Putamen (tissue), 1 donor: ENCODE measurements at places on chromosomes 12 and 14.

DNA sequence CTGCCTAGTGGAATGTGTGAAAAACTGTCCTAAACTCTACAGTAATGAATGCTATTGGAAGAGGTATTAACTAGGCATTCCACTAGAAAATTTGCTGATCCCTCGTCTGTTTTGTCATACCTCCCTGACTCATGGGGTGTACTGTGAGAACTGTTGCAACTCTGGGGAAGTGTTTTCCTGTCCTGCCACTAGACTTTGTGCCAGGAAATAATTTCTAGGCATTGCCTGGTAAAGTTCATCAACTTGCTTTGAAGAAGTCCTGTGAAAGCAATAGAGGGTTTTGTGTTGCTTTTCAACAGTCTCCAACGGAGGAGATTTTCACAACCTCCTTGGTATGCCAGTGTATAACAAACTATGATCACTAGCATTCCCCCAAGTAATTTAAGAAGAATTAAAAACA lies 139.9 kb downstream of the AKAP6 start:
- no peak for DNase-seq

GRCh38 chr14:77485901-77486678 lies 12.5 kb downstream of the ISM2 start:
- DNase-seq: no peak

DNA sequence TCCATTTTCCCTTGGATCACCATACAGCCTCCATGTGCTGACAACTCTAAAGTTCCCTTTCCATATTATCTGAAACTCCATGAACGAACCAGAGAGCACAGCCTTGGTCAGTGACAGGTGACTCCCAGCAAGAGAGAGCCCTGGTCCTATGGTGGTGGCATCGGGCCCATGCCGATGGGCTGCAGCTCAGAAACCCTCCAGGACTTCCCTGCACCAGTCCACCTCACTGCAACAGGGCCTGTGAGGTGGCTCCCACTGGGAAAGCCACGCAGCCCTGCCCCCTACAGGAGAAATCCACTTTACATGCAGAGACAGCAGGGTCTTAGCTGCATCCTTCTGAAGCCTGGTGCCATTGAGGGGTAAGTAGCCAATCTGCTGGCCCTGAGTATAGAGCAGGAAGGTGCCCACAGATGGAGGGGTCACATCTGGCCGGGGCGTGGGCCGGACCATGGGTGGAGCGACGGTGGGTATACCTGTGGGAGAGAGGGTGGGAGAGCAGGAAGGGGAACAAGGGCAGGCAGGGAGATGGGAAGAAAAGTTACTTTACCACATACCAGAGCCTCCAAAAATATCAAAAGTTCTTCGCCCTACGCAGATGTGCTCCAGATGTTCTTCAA lies 24.7 kb downstream of the RTRAF start:
- DNase-seq: no peak

- no peak for DNase-seq
Observed at GRCh38 chr14:36346052-36346451, 25.6 kb upstream of the MBIP start.

DNA sequence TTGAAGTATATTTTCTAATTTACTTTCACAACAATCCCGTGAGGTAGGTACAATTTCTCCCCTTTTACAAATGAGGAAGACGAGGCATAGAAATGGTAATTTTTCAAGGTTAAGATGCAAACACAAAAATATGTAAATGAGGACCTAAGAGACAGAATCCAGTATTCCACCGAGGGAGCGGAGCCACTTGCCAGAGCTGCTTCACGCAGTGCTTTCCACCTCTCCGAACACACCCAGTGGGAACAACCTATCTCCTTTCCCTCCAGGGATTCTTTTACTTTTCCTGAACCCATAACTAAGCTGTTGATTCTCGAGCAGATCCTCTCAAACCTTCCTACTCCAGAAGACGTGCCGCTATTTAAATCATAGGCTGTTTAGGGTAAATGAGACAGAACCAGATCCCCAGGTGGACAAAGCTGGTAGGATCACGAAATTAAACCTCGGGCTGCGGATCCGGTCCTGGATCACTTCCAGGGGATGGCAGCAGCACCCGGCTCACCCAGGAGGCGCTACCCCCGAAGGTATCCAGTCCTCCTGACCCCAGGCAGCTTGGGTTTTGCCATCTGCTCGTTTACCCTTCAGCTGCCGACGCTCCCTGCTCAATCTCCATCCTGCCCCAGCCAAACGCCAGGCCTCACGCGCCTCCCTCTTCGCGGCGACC lies 1.5 kb downstream of the DDHD1 start:
- DNase-seq: peak; percentile 25

GRCh38 chr14:49546766-49547165 lies 39.4 kb downstream of the RPS29 start:
- no peak for DNase-seq

GRCh38 chr14:22177870-22178269 lies 411.2 kb downstream of the DAD1 start:
- DNase-seq: no peak
